ENCODE measurements at places on chromosomes 7 and 10.

DNA sequence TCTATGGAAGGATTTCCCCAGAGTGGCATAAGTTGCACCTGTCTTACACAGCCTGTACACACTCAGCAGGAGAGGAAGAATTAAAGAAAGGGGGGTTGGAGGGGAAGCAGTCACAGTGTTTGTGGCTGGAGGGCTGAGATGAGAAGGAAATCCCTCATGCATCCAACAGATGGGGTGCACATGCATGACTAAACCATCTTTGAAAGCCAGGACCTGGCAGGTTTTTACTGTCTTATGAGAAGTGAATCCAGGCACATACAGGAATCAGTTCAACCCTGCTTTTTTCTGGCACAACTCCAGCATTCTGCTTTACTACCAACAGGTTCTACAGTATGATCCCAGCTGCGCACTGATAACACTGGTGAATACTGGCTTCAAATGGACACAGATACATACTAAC lies 107.7 kb downstream of the CACNA2D1 start:
- no peak for DNase-seq

DNA sequence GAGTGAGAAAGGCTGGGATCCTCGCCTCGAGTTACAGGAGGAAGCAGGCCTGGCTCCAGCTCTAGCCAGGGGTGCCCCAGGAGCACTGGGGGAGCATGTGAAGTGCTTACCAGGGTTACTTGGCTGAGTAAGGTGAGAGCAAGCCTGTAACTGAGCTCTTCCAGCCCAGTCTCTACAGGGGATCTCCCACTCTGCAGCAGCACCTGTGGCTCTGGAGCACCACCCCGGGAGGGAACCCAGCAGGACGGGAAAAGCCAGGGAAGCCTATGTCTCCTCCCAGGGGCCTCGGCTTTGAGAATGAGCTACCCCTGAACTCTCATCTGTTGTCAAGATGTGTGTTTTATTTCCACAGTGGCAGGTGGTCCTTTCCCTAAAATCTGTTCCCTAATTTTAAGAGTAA lies 10.6 kb downstream of the LRRC20 start:
- DNase-seq = no peak

DNA sequence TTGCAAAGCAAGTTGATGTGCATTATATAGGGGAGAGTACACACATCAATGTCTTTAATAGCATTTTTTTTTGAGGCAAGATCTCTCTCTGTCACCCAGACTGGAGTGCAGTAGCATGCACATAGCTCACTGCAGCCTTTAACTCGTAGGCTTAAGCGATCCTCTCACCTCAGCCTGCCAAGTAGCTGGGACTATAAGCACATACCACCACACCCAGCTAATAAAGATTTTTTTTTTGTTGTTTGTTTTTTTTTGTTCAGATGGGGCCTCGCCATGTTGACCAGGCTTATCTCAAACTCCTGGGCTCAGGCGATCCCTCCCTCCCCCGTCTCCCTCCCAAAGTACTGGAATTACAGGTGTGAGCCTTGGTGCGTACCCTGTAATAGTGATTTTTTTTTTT lies 1.5 kb downstream of the UMAD1 start:
- DNase-seq = no peak

DNA sequence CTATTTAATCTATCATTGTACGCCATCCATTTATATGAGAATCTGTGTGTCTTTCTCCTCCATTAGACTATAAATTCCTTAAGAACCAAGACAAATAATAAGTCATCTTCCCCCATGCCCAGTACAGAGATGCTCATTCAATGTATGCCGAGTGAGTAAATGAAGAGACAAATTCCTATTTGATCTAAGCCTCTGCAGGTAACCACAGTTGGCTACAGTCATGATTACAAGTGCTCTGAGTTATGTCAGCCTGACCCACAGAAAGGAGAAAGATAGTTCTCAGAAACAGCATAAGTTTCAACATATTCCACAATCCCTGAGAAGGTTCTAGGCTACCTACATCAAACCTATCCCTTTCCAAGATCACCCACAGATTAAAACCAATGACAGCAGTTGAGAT lies 46.1 kb downstream of the MPP7 start:
- no peak for DNase-seq

- DNase-seq = no peak
These were observed 102.3 kb upstream of the MTPN start for GRCh38 chr7:136079478-136079892.

- DNase-seq = no peak
These were observed 7.2 kb upstream of the HGF start for GRCh38 chr7:81776948-81777630.

DNA sequence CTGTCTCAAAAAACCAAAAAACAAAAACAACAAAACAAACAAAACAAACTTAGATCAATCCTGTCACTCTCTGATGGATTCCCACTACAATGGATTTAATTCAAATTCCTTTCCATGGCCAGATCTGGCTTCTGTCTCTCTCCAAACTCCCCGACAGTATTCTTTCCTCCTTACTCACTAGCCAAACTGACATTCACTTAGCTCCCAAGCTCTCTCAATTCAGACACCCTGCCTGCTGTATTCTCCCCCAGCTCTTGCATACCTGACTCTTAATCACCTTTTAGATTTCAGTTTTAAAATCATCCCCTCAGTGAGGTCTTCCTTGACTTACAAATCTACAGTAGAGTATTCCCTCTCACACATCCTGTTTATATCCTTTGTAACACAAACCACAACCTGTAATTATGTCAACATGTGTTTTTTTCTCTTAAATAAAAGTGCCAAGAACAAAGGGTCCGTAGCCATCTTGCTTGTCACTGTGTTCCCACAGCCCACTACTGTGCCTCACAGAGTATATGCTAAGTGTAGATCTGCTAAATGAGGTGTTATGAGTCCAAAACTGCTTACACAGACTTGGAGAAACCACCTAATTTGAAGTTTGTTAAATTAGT lies 14.4 kb downstream of the HERPUD2 start:
- no peak for DNase-seq

GRCh38 chr10:100966887-100967286 lies 2.4 kb upstream of the SEMA4G start:
- DNase-seq = no peak

DNA sequence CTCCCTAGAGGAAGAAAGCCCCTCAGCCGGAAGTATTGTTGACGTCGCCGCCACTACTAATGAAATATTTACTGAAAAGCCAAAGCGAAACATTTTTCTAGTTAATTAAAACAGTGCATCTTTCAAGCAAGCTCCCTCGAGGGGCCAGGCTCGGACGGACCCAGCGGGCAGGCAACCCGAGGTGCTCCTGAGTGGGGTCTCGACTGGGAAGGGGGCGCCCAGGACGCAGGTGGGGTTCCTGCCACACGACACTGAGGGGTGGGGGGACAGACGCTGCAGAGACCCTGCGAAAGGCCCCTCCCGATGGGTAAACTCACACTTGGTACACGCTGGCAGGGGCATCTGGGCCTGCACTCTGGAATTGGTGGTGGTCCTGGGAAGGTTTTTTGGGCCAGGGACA lies 72.4 kb upstream of the ADGRA1 start:
- DNase-seq = no peak

- DNase-seq = no peak
These were observed 5.2 kb upstream of the FRA10AC1 start for GRCh38 chr10:93707623-93708022.

- DNase-seq = no peak
These were observed 111.4 kb upstream of the GLCCI1 start for GRCh38 chr7:7857143-7857583.

DNA sequence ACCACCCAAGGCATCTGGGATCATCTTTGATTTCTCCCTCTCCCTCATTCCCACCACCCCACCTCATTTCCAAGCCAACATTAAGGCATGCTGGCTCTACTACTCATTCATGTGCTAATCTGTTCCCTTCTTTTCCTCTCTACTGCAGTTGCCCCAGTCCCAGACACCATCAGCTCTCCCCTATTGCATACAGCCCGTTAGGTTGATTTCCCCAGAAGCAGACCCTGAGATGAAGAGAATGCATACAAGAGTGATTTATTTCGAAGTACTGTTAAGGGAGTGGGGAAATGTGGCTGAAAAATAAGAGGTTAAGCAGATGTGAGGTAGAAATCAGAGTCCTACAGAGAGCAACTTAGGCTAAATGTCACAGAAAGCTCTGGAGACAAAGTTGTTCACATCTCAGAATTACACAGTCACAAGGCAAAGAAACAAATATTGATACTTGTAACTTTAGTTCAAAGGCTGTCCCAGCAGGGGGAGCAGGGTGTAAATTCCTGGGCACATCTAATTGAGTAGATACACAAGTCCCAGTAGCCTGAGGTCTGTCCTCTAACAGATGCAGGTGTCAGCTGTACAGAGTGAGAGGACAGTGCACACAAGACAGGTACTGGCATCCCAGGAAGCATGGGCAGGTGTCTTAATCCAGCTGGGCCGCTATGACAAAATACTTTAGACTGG lies 20.9 kb downstream of the AKR1D1 start:
- no peak for DNase-seq

DNA sequence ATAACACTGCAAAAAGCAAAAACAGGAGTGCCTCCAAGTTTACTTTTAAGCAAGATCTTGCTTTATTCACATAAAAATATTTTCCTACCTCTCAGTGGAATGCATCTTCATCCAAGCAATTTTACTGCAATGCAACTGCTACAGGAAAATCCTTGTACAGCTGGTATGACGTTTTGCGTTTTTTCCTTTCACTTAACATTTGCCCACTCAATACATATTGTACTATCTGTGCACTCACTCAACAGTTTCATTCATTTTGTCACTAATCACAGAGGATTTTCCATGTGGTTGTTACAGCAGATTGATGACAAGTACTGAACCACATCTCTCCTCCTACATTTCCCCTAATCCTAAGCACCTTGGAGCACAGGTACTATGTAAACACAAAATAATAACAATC lies 222.0 kb upstream of the IMMP2L start:
- no peak for DNase-seq

DNA sequence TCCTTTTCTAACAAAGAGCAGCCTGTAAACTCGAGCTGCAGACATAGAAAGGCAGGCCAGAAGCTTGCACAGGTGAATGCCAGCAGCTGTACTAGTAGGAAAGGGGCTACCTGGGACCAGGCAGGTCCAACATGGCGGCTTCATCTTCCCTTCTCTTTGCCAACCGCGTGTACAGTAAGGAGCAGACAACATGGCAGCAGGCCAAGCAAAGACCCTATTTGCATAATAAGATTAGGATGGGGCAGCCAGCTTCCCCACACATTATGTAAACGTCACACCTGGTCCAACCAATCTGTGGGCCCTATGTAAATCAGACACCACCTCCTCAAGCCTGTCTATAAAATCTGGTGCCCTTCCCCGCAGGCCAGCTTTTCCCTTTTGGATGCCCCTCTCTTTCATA lies 1186.5 kb upstream of the AUTS2 start:
- DNase-seq = no peak

DNA sequence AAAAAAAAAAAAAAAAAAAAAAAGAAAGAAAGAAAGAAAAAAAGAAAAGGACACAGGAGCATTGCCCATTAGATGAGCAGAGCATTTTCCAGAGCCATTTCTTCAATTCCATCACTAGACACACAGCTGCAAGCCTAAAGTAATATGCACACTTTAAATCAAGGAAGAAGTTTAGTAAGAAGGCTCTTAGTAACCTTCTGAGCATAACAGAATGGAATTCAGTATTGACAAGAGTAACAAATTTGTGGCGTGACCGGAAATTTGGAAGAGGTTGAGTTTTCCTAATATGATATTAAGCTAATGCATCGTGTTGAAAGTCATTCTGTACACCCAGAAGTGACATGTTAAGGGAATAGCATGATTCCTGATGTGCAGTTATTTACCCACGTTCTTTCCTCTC lies 35.3 kb downstream of the SMURF1 start:
- no peak for DNase-seq

GRCh38 chr7:33744293-33745075 lies 160.9 kb upstream of the BMPER start:
- DNase-seq = no peak

GRCh38 chr7:5426226-5426475 lies 2.5 kb upstream of the TNRC18 start:
- DNase-seq = no peak

GRCh38 chr10:30178356-30178964 lies 119.1 kb upstream of the JCAD start:
- DNase-seq = no peak

DNA sequence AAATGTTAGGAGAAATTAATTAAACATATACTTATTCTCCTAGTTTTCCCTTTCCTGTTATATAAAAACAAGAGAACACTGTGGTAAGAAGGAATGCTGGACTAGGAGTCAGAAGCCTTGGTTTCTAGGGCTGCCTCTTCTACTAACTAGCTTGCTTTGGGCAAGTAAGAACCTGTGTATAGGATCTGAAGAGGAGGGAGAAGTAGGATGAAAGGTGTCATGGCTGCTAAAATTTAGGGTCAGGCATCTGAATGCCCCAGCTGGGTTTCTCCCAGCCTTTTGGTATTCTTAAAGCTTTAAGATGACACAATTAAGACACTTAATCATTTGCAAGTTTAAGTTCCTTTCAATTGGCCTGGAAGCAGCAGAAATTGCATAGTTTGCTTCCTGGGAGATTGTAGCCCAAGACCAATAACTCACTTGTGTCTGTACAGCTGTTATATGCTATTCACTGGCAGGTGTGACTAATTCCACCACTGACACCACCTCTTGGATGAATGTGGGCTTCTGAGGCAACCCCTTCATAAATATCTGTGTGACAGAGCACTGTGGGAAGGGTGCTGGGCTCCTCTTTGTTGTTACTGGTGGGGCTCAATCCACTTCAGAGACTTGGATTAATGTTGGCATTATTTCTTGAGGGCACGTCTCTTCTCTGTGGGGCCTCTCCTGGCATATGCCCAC lies 137.2 kb downstream of the LRMDA start:
- no peak for DNase-seq

DNA sequence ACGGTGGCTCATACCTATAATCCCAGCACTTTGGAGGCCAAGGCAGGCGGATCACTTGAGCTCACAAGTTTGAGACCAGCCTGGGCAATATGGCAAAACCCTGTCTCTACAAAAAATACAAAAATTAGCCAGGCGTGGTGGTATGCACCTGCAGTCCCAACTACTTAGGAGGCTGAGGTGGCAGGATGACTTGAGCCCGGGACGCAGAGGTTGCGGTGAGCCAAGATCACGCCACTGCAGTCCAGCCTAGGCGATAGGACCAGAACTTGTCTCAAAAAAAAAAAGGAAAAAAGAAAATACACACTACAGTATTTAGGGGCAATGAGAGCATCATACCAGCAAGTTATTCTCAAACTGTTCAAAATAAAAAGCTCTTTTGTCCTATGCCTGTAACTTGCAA lies 59.5 kb downstream of the ABI1 start:
- no peak for DNase-seq

DNA sequence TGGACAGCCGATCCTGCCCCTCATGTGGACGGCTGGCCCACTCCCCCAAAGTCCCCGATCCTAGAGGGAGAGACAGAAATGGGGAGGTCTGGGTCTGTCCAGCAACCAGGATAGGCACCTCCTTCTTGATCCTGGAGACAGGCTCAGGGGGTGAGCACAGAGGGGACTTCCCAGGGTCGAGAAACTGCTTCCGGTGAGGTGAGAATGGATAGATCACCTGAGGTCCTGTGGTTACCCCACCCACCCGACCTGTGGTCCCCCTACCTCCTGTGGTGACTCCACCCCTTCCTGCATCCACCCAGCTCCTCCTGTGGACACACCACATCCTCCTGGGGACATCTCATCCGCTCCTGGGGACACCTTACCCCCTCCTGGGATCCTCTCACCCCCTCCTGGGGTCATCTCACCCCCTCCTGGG lies 27.4 kb upstream of the RASGEF1A start:
- no peak for DNase-seq

- DNase-seq = no peak
These were observed 100.3 kb downstream of the ARL5B start for GRCh38 chr10:18759575-18759974.

- DNase-seq = no peak
These were observed 9.1 kb upstream of the PRKRIP1 start for GRCh38 chr7:102387064-102387463.

GRCh38 chr7:158534598-158534997 lies 53.0 kb downstream of the PTPRN2 start:
- DNase-seq = no peak

Data from iPS DF 6.9 (cell line).